Posterior cingulate gyrus (tissue), 11 donors: ENCODE measurements at places on chromosomes 4 and X.
A peak's percentile ranks its signal among the peaks of the same experiment; 100 is the strongest.

DNA sequence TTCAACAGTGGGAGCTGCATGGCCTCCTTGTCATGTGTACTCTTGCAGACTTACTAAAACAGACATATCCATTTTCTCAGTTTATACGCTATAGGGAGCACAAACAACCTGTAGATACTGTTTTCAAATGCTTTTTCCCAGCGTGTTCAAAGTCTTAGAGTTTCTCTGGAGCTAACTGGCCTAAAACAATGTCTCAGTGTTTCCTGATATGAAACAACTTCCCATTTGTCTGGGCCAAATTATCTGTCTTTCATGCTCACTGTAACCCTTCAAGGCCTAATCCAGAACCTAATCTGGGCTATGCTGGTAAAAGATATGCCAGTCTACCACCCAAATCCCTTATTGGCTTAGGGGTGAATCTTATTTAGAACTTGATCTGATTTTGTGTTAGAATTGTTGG, 38.8 kb downstream of the RAB40A start:
- DNase-seq, result no peak

DNA sequence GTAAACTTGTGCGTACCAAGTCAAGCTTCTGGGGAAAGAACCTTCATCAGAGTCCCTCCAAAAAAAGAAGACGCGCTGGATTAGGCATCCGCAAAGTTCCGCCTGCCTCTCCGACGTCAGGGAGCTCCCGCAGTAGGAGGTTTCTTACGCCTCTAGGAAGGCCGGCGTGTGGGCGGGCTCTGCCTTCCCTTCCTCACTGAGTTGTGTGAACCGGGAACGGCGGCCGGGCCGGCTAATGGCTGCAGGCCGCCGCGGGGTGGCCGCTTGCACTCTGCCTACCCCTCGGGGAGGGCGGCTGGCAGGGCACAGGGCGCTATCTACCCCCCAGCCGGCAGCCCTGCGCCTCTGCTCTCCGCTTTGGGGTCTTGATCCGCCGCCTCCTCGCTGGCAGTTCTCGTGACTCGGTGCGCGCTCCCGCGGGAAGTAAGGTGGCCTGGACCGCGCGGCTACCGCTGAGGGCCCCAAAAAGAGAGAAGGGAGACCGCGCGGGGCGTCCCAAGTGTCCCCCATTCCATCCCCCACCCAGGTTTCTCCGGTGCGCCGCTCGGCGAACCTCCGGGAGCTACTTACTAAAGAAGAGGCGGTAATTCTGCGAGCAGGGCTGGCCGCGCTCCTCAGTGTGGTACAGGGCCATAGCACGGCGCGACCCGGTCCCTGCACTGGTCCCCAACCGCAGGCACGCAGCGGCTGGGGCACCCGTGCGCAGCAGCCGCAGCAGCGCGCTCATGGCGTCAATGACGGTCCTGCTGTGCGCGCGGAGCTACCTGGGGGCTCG, at the start of gene PPA2:
TSS of gene PPA2 (minus strand) at position 739 of the 775 bp plus-strand sequence. CDS start at position 727, 12 bp downstream.
- DNase-seq, result peak; percentile 82

GRCh38 chr4:182301736-182302135, 58.5 kb downstream of the TENM3 start:
- DNase-seq, result no peak

DNA sequence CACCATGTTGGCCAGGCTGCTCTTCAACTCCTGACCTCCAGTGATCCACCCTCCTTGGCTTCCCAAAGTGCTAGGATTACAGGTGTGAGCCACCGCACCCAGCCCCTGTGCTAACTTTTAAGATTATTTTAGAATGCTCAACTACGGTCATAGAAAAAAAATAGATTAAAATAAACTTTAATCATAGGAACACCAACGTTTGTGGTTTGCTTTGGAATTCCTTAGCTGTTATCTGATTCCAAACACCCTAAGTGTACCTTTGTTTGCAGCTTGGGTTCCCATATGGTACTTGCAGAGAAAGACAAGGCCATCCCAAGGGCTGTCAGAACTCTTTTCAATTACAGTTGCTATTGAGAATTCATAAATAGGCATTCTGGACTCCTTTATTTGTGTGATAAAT, 90.1 kb upstream of the EFHC2 start:
- DNase-seq, result no peak

- no peak for DNase-seq
These were observed 34.2 kb downstream of the TENM3 start for GRCh38 chr4:182277377-182277776.

DNA sequence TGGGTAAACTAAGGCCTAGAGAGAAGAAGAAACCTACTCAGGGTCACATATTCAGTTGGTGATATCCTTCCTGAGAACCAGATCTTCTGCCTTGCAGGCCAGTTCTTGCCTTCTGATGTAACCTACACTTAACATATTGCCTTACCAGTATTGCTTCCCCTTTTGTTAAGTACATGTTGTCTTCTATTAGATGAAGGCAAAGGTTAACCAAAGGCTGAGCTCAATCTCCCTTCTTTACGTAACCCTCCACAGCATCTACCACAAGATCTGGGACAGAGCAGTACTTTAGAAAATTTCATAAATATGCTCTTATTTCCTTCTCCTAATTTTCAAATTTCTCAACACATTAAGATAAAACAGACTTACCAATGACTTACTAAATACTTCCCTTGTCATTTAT, 474.4 kb downstream of the SH2D1A start:
- DNase-seq, result no peak

DNA sequence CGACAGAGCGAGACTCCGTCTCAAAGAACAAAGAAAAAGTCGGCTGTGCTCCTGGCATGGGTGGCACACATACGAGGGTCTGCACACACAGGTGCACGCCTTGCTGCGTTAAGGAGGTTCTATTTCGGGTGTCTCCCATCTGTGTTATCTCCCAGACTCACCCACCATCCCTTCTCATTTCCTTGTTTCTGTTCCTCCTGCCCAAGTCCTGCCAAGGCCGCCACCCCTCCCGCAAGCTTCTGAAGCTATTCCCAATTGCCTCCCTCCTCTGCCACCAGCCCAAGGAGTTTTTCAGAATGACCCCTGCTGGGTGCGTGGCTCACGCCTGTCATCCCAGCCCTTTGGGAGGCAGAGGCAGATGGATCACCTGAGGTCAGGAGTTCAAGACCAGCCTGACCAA, 6.0 kb upstream of the IL3RA start:
- no peak for DNase-seq

DNA sequence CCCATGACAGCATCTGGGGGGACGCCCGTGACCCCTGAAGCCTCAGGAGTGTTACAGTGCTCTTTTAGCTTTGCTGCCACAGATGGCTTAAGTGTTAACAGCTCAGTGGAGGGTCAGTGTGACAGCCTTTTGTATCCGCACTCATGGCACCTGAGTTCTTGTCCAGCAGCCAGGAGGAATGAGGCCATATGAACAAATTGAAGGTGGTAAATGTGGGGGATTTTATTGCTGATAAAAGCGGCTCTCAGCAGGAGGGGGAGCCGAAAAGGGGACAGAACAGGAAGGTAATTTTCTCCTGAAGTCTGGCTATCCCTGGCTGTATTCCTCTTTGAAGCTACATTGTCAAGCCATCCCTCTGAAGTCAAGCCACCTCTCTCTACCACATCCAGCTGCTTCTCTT, 441.0 kb downstream of the RAPGEF2 start:
- no peak for DNase-seq

GRCh38 chr4:54332542-54332941, 103.4 kb downstream of the PDGFRA start:
- DNase-seq, result no peak

DNA sequence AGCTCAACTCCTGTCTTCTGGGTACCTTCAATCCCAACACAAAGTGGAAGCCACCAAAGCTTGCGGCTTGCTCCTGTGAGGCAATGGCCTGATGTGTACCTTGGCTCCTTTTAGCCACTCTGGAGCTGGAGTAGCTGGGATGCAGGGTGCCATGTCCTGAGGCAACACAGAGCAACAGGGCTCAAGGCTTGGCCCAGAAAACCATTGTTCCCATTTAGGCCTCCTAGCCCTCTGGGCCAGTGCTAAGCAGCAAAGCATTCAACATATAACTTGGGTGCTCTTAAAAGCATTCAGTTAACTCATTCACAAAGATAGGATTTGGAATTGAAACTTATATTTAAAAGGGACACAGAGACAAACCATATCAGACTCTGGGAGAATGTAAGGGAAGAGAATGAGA, 194.5 kb upstream of the ARHGEF9 start:
- DNase-seq, result no peak
